ENCODE measurements at places on chromosomes 13 and 19.

- no peak for DNase-seq
Observed at GRCh38 chr13:24071423-24072075, 89.0 kb upstream of the SPATA13 start.

DNA sequence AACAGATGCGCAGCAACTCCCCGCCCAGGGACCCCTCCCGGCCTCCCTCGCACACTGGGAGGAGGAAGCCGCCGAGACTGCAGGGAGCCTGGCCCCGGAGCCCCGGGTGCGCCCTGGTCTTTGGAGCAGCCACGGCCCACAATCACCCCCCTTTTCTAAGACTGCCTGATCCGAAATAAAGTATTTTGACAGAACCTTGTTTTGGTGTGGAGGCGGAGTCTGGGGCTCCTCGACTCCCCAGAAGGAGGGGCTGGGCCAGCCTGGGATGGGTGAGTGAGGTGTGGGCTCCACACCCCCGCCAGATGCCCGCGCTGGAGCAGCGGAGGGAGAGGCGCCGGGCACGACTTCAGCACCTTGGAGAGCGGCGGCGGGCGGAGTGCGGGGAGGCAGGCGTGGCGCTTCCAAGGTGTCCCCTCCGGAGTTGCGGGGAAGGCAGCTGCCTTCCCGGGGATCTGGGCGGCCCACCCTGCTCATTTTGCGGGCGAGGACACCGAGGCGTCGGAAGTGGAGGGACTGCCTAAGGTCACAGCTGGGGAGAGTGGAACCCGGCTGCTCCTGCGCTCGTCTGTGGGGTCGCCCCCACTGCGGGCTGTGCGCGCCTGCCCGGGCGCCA, 9.4 kb downstream of the SIRT6 start:
- DNase-seq: no peak

- DNase-seq: no peak
Observed at GRCh38 chr13:73462241-73462640, 403.4 kb downstream of the KLF5 start.

GRCh38 chr13:36297366-36298338, at the start of gene CCDC169:
Gene CCDC169, minus strand, starts transcription at chr13:36297814. Its CDS starts 95 bp downstream, at chr13:36297719.
- DNase-seq: peak; percentile 48

DNA sequence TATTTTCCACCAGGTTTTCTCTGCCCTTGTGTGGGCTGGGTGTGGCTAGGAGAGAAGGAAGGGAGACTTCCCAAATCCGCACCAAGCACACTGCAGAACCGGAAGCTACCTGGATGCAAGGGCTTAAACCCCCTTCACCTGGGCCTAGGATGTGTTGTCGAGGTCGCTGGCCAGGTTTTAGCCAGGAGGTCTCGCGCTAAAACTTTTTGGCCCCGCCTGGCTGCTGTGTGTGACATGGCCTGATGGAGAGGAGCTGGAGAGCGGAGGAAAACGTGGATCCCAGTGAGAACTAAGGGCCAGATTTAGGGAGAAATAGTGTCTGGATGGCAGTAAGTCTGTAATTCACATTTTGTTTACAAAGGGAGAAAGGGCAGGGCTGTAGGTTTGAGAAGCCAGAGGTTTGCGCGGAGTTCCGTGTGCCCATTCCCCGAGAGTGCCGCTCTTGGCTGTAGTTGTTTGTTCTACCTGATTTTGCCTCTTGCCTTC, 3.1 kb upstream of the TSHZ3 start:
- no peak for DNase-seq

- no peak for DNase-seq
Observed at GRCh38 chr13:36088001-36088400, 43.2 kb downstream of the DCLK1 start.
